Stimulated activated CD4-positive, alpha-beta T cell treated with anti-CD3 and anti-CD28 coated beads, Interleukin-2, amount 100 ng/mL, for 48 hours (primary cell): ENCODE measurements at places on chromosomes 5 and 9.

DNA sequence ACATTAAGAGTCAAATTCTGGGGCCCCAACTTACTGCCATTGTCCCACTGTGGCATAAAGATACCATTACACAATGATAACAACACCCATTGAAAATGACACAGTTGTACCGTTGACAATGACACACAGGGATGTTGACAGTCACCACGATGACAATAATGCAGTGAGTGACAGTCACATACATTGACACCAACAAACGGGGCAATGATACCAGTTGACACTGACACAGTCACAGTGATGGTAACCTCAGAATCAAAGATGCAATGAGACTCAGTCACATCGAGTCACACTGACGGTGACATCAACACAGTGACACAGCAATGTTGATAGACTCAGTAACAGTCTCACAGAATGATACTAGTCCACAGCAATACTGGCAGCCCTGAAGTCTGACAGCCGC lies 16.9 kb downstream of the CNTFR start:
- no peak for DNase-seq

DNA sequence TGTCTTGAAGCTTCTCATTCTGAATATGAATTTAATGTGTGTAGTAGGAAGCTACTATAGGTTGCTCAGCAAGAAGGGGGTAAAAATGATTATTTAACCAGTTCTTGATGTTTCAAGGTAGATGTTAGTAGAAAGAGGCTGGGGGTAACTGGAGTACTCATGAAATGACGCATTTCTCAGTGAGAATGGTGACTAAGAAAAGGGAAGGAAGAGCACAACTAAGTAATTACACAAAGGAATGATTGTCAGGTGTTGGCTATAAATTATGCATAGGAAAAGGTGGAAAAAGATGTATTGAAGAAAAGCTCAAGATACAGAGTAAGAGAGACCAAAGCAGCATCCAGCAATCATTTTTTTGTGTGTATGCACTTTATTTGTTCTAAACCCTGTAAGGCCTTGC lies 1.4 kb upstream of the PSIP1 start:
- DNase-seq, result no peak

DNA sequence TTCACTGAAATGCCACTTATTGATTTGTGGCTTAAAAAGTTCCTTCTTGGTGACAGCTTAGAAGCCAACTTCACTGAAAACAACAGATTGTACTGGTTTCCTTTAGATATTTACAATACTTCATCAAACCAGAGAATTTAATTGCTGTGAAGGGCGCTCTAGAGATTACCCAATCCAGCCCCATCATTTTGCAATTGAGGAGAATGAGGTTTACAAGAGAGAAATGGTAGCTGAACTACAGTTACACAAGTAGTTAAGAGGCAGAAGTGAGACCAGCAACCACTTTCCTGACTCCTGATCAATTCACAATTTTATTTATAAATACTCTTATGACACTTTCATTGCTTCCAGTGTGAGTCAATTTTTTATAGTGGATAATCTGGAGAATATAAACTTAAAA lies 103.5 kb upstream of the APC start:
- DNase-seq, result no peak

DNA sequence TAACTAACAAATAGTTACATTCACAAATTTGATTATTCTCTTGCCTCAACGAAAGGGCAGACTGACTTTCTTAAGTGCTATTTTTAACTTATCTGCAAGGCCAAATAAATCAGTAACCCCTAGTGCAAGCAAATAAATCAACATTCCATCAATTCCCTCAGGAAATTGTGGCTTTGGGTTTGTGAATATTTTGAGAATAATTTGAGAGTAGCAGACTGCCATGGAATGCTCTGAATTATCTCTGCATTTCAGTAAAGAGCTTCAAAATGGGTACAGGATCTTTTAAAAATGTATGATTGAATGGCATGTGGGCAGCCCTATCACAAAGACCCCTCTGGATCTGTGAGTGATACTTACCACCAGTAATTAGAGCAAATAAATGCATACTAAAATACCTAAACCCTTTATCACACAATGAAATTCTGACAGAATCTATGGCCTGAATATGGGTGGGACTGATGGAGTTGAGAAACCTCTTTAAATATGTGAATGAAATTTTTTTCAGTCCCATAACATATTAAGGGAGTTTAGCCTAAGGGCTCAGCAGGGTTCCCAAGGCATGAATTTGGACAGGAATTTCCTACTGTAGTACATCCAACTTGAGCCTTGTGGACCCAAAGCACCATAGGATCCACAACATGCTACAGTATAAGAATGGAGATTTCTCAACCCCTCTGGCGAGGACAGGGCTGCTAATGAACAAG lies 92.5 kb upstream of the ITGA2 start:
- no peak for DNase-seq

DNA sequence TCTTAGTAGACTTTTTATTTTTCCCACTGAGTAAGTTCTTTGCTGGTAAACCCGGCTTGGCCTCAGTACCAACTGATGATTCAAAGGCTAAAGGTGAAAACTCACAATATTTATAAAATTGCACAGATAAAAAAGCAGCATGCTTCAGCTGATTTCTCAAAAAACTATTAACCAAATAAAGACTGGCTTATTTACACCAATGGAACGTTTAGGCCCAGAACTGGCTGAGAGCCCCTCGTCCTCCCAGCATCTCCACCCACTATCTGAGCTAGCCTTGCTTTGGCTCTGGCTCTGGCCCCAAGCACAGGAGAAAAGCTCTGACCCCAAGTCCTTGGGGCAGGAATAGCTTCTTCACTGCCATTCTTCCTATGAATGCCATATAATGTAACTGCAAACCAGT lies 68.5 kb downstream of the SPTLC1 start:
- no peak for DNase-seq

DNA sequence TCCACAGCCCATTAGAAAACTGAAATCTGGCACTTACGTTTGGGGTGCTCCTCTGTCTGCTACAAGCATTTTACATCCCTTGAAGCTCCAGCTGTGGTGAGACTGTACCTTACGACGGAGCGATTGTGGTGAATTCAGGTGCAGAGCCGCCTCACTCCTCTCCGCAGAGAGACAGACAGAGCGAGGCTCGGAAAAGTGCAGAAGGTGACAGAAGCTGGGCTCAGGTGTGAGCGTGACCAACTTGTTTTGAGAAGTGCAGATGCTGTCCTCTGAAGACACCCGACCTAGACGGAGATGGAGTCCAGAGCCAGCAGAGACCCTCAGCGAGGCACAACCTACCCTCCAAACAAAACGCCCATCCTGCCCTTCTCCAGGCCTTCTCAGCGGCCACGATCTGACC lies 196.5 kb downstream of the MED10 start:
- no peak for DNase-seq
